ENCODE measurements at places on chromosomes 5 and 9. TPM values are rescaled to one million over a fixed set of nuclear protein-coding genes. Genes with fewer than 3 reads are reported as not detected.

ELOVL7 gene
- total RNA-seq: 27.3 TPM

BHMT2 gene
- total RNA-seq: 20.3 TPM

DNA sequence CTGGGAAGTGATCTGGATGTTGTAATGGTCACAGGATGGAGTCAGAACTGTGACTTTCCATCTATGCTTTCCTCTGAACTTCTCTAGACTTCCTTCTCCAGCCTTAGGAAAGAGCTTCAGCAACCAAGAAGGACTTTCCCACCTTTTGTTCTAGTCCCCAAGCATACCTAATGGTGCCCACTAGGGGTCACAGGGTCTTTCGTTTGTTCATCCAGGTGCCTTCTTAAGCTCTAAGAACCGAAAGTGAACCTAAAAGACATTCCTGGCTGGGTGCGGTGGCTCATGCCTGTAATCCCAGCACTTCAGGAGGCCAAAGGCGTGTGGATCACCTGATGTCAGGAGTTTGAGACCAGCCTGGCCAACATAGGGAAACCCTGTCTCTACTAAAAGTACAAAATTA lies 1.8 kb upstream of the WNT8A start:
- DNase-seq: no peak

DNA sequence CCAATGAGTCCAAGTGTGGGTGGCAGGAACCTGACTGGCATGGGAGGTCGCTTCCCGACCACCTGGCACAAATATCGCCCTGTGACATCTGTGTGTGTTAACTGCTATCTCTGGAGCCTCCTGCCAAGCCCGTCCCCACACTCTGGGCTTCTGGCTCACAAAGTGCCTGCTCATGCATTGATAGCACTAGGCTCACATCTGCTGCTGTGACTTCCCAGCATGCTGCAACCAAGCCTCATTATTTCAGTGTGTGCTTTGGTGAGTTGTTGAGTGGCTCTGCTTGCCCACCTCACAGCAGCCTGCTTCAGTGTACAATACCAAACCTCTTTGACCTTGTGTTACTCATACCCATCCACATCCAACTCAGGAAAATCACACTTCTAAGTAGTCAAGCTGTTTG lies 139.8 kb downstream of the APBA1 start:
- no peak for DNase-seq

- DNase-seq: no peak
These were observed 5.8 kb upstream of the ST6GALNAC6 start for GRCh38 chr9:127905004-127905728.

GRCh38 chr9:84748112-84748511 lies 78.6 kb downstream of the NTRK2 start:
- no peak for DNase-seq

DNA sequence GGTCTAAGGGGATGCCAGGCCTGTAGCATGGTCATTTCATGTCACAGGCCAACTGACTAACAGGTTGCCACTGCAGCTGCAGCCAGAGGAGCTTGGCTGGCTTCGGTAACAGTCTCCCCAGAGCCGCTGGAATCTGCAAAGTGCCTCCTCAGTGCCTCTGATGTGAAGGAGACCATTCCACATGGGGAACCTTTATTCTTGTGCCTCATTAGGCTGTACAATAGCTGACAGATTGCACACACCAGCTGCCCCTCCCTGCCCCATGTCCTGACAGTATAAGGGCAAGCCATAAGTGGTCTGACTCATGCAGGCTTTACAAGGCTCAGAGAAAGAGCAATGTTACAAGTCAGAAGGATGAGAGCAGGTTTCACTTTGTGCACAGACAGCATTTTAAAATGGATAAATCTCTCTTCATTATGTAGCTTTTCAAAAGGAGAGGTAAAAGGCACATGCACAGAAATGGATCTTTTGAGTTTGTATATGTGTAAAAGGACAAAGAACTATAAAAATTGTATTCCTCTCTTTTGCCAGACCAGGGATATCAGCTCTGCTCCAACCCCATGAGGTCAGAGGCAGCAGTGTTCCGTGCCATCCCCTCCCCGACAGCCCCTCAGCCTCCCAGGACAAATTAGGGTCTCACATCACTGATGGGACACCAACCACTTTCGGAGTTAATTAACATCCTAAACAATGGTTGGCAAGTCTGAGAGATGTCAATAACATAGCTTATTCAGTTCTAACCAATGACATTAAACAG lies 467.8 kb downstream of the TMEM232 start:
- peak; percentile 64 for DNase-seq

DNA sequence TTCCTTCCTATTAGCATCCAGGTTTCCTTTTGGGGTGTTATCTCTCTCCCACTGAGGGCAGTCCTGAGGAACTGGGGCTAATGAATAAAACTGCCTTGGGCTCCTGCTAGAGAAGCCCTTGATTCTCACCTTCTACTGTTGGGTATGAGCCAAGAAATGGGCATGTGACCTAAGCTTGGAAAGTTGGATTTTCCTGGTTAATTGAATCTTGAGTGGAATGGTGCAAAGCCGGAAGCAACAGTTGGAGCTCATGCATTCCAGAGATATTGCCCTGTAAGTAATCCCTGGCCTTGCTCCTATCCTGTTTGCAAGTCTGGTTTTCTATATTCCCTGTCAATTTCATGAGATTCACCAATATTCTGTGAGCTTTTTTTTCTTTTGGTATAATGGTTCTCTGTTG lies 158.5 kb upstream of the ELL2 start:
- peak; percentile 42 for DNase-seq

DNA sequence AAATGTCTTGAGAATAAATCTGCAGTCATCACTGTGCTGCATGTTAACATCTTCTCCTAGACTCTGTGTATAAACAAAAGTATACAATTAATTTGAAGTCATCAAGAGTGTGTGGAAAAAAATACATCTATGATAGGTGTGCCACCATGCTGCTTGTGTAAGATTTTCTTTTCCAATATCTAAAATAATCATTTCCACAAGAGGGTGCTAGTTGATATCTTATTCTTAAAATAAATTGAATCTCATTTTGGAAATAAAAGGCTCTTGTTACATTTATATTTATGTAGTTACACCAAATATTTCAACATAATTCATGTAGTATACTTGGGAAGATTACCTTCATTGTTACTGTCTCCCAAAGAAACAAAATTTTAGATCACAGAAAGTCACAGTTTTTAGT lies 14.1 kb upstream of the MOCS2 start:
- peak; percentile 27 for DNase-seq

Measured in renal cortical epithelial cell (primary cell).